ENCODE measurements at places on chromosomes 3 and 15.

DNA sequence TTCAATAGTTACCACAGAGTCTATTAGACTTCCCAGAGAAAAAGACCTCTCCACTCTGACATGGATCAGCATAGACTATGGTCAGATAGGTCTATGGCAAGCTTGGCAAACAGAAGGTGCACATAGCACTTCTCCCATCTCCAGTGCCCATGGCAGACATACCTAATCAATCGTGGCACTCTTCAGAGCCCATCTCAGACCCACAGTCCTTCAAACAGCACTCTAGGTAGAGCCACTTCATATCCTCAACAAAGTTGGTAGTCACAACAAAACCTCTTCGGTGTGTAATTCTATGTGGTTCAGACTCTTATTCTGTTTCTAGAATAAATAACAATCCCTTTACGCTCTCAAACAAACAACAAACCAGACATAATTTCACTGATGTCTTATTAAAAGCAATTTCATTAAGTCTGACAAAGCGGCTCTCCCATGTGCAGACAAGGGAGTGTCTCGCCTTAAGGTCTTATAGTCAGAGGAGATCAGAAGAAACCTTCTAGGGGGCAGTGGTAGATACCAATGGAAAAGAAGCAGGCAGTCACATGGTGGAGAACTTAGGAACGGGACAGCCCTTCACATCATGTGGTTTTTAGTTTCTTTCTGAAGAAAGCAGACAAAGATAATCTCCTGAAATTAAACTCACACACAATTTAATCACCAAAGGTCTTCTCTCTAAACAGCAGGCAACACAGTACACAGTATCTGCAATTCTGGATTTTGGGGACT lies 483.4 kb downstream of the FOXP1 start:
- peak; percentile 25 for DNase-seq

DNA sequence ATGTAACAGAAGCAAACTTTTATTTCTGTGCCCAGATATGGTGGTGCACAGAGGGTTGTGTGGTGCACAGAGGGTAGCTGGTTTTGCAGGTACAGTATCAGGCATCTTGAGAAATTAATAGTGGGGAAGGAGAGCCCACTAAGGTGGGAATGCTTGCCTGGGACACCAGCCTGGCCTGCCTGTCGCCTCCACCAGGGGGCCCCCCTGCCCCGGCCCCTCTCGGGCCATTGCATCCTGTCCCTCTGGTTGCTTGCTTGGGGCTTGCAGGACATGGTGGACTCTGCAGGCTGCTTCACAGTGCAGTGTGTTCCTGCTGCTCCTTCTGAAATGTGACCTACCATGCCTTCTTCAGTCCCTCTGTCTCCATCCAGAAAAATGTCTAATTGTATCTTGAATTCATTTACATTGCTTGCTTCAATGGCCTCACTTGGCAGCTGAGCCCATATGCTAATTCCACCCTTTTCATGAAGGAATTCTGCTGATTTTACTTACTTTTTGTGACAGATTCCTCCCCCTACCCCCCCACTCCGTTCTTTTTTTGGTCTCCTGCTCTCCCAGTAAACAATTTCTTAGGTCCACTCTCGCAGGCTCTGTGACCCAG lies 73.6 kb downstream of the EEFSEC start:
- peak; percentile 56 for DNase-seq

GRCh38 chr3:43353923-43354670 lies 67.8 kb downstream of the SNRK start:
- DNase-seq = no peak

GRCh38 chr15:70272565-70273355 lies 175.0 kb upstream of the TLE3 start:
- DNase-seq = no peak

GRCh38 chr15:90106522-90107117 lies 4.4 kb upstream of the IDH2 start:
- DNase-seq = peak; percentile 55

DNA sequence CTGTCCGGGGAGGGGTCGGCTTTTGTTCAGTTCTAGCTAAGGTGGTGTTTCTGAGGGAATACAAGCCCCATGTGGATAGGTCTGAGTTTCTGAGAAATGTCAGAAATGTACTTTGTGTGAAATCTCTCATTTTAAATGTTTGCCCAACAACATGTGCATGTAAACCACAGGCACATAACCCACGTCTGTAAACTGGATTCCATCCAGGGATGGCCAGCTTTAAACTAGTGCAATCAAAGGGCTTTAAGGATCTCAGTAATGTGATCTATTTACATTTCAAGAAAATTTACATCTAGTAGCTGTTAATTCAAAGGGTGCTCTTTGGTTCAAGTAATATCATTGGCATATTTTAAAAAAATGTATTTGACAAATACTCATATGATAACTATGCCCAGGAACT lies 52.0 kb downstream of the POLR2M start:
- no peak for DNase-seq

- DNase-seq = no peak
Observed at GRCh38 chr3:8385848-8386620, 115.6 kb upstream of the LMCD1 start.

- no peak for DNase-seq
Observed at GRCh38 chr15:89401631-89402517, 67.2 kb upstream of the POLG start.

DNA sequence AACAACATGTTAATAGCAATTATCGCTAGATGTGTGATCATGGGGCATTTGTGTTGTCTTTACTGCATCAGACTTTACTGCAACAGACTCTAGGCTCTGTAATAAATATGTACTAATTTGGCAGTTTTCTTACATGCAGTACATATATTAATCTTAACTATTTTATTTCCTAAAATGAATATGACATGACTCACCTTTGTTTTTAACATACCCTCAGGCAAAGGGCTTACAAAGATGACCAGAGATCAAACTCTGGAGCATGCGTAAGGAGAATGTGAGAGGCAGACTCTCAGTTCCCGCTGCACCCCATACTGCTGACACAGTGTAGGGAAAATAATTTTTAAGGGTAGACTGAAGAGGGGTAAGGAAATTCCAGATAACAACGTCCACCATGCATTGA lies 7.2 kb upstream of the FAM174B start:
- DNase-seq = no peak

GRCh38 chr3:95407709-95408463 lies 1345.0 kb downstream of the NSUN3 start:
- DNase-seq = no peak

GRCh38 chr3:152193673-152194267 lies 75.0 kb upstream of the MBNL1 start:
- no peak for DNase-seq

GRCh38 chr3:196603683-196604082 lies 35.2 kb downstream of the FBXO45 start:
- DNase-seq = peak; percentile 3

- DNase-seq = no peak
Observed at GRCh38 chr3:20846832-20847231, 660.8 kb upstream of the SGO1 start.

- DNase-seq = no peak
Observed at GRCh38 chr3:33956206-33956605, 157.8 kb downstream of the PDCD6IP start.

DNA sequence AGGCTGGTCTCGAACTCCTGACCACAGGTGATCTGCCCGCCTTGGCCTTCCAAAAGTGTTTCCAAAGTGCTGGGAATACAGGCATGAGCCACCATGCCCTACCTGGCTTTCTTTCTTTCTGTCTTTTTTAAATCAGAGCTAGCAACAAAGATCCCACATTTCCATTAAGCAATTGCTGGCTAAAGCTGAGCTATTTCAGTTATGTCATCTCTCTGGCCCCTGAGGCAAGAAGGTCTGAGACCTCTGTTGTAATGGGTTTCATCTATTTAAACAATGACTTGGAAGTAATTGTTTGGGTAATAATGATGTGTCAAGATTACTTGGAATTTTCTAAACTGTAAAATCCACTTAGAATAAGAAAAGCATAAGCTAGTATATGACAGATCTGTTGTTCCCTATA lies 30.2 kb upstream of the CRBN start:
- no peak for DNase-seq

- DNase-seq = no peak
Observed at GRCh38 chr3:106452096-106452495, 583.3 kb upstream of the CBLB start.

GRCh38 chr3:39273119-39273518 lies 6.7 kb downstream of the CX3CR1 start:
- DNase-seq = no peak

DNA sequence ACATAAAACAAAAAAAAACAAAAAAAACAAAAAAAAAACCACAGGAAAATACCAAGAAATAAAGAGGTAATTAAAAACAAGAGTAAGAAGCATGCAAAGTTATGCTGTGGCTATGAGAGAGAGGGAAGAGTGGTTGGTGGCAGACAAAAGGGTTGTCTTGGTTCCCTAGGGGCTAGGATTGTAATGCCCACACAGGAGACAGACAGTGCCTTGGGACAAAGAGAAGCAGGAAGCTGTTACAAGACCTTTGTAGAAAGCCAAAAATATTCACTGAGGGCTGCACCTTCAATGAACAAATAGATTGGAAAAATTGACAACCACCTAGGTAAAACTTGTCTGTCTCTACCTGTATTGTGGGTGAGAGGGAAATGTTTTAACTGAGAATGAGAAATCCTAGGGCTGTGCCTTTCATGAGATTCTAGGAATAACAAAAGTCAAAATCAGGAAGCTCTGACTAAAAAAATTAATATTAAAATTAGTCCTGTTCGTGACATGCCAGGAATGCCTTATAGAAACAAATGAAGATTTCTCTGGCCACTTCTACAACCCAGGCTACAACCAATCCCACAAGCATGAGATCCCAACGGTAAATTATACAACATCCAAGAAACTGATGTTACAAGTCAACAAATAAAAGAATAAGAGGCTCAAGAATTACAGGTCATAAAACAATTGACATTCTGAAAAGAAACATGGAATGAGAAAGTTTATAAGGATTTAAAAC lies 45.0 kb upstream of the PRICKLE2 start:
- no peak for DNase-seq

DNA sequence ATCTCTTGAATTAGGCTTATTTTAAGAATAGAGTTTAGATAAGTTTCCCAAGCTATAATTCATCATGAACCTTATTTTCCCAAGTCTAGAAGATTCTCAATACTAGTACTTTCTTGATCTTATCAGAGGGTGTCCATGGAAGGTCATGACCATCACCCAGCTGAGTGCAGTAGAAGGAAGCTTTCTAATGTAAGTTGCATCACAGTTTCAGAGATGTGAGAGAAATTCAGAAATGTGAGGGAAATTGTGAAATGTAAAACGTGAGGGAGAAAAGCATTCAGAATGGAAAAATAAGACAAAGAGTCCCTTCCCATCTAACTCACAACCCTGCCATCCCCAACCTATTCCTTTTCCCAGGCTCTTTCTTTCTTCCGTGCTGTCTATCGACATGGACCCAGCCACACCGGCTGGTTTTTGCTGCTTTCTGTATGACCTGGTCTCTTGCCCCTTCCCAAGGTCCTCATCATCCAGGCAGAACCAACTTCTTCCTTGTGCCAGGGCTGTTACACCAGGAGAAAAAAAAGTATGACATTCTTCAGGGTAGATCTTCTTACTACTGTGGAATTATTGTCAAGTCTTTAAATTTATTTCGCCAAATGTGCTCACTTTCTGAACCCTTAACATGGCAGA lies 6.7 kb downstream of the CAPN3 start:
- no peak for DNase-seq

GRCh38 chr15:58608129-58608590 lies 141.3 kb downstream of the ADAM10 start:
- no peak for DNase-seq

GRCh38 chr3:185270956-185271332 lies 17.1 kb upstream of the EHHADH start:
- DNase-seq = no peak

Data from lung microvascular endothelial cell (primary cell).